Nucleus accumbens (tissue), 56 donors: ENCODE measurements at places on chromosomes 5 and 9.

DNA sequence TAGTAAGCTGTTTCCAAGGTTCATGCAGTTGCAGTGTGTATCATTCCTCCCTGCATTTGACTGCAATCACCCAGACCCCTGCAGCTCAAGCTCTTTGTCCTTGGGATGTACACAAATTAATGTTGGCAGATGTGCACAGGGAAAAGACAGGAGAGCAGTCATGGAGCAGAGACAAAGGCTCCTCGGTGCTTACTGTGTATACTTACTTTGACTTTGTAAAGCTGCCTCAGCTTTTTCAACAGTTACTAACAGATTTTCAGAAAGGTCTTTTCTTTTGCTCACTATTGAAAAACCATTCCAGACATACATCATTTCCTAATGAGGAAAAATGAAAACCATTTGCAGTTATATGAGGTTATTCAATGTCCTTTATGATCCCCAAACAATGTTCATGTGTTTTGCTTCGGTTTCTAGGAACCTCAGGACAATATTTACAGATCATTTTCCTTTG, 124.9 kb downstream of the TTC39B start:
- no peak for DNase-seq

- no peak for DNase-seq
These were observed 1337.2 kb downstream of the PTPRD start for GRCh38 chr9:9275601-9276000.

DNA sequence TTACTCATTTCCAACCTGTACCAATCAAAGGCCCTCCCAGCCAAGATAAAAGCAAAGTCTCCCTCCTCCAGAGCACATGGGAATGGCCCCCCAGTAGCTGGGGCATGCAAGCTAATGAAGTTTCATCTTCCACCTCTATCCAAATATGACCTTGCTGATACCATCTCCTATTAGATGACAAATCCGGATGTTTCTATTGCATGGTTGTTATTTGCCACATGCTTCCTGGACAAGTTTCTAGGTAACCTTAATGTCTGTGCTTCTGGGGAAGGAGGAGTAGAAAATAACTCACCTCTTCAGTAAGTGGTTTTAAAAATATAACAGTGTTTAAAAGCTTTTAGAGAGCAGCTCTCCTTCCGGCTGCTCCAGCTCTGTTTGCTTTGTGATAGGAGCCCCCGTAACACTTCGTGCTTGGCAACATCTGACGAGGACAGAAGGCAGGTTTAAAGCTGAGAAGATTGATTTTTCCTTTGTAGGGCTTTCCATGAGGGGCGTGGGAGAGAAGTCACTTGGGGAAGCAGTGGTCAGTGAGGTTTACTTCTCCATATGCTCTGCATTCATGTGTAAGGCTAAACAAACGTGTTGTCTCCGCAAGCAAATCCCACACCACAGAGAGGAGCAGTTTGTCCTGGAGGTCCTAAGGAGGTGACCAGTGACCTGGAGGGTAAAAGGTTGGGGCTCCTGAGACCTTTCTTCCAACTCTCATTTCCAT, 40.3 kb upstream of the GLRX start:
- DNase-seq, result no peak

DNA sequence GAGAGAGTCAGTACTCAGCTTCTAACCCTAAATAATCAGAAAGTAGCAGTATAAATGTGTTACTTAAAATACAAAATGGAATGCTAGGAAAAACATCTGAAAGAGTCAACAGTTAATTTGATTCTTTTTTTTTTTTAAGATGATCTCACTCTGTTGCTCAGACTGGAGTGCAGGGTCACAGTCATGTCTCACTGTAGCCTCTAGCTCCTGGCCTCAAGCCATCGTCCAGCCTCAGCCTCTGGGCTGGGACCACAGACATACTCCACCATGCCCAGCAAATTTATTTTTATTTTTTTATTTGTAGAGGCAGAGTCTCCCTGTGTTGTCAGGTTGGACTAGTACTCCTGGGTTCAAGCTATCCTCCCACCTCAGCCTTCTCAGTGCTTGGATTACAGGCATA, 424.9 kb downstream of the IRX2 start:
- no peak for DNase-seq

- DNase-seq, result no peak
These were observed 367.5 kb upstream of the PTGER4 start for GRCh38 chr5:40312205-40312604.

GRCh38 chr9:92616655-92617111, 53.2 kb downstream of the IPPK start:
- DNase-seq, result no peak

DNA sequence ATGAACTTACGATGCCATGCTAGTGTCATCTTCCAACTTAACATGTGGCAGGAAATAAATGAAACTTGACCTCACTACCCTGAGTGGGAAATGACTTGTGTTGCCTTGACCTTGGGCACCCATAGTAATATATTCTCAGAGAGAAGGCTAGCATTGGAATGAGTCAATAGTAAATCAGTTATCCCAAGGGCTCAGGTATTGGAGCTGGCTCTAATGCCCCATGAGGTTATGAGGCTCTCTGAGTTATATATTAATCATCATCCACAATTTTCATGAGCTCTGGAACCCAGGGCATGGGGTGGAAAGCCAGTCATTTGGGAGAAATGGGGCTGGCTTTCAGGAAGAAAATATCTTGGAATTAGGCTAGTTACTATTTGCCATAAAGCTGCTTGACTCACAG, 42.4 kb upstream of the SMIM32 start:
- DNase-seq, result no peak

DNA sequence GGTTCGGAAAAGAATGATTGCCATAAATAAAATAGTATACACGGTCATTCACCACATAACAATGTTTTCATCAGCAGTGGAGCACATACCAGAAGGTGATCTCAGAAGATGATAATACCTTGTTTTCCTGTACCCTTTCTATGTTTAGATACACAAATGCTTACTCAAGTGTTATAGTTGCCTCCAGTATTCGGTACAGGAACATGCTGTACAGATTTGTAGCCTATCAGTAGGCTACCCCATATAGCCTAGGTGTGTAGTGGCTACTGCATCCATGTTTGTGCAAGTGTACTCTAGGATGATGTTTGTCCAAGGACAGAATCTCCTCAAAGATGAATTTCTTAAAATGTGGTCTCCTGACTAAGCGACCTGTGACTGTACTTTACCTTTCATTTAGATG, 59.2 kb downstream of the ICE1 start:
- DNase-seq, result no peak

GRCh38 chr5:126914801-126915436, 115.4 kb downstream of the MARCHF3 start:
- no peak for DNase-seq

DNA sequence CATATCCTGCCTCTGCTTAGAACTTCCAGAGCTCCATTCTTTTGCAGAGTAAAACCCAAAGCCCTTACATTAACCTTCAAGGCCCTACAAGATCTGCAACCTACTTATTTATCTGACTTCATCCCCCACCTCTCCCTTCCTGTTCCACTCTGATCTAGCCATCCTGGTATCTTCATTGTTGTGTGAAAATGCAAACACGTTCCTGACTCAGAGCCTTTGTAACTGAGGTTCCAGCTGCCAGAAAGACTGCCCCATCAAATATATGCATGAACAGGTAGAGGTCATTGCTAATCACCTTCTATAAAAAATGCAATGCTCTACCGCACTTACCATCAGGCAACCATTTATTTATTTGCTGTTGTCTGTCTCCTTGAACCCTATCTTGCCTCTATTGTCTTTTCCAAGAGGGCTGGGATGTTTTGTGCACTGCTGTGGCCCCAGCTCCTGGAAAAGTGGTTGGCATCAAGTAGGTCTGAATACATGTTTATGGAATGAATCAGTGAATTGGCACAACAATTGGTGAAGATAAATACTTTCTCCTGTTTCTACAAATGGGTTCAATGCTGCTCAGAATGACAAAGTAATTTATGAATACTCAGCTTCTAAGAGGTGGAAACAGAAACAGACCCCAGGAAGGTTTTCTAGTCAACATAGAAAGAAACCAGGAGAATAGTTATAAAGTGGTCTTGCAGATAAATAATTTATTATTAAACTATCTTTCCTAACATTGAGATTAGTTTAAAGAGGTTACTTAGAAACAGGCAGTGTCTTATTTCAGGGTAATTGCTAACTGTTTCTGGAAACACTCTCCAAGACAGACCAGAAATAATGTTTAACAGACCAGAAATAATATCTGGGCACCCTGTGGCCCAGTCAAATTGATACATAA, 230.6 kb upstream of the CD180 start:
- no peak for DNase-seq

DNA sequence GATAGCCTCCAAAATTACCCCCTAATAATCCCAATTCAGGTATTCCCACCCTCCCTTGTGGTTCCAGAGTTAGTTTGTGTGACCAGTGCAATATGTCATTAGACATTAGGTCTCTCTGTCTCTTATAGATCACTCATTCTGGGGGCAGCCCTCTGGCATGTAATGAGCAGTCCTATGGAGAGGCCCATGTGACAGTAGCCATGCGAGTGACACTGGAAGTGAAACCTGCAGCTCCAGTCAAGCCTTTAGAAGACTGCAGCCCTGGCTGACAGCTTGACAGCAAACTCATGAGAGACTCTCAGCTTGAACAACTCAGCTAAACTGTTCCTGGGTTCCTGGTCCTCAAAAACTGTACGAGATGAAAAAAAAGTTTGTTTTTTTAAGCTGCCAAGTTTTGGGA, 54.0 kb upstream of the HSPB3 start:
- no peak for DNase-seq

GRCh38 chr5:151254556-151254955, 1.6 kb downstream of the GM2A start:
- no peak for DNase-seq

DNA sequence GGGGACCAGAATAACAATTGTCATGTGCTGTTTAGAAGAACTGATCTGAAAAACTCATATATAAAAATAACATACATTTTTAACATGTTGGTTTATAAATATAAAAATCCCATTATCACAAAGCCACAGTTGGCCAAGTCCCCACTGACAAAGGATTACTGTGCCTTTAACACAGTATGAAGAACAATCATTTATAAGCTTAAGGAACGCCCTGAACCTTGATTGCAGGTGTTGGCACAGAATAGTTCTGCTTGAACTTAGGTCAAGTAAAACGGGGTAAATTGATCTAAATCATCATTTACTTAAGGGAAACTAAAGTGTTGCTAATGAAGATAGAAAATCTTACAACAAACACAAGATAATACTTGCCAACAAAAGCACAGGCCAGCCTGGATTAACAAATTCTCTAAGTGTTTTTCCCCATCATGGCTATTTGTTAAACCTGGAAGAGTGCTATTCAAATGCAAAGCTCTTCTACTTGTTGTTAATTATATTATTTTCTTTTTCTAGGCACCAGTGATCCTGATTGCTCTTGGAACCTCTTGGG, 46.1 kb downstream of the ASTN2 start:
- DNase-seq, result no peak

- DNase-seq, result no peak
These were observed 210.6 kb downstream of the MAPKAP1 start for GRCh38 chr9:125496313-125496834.

DNA sequence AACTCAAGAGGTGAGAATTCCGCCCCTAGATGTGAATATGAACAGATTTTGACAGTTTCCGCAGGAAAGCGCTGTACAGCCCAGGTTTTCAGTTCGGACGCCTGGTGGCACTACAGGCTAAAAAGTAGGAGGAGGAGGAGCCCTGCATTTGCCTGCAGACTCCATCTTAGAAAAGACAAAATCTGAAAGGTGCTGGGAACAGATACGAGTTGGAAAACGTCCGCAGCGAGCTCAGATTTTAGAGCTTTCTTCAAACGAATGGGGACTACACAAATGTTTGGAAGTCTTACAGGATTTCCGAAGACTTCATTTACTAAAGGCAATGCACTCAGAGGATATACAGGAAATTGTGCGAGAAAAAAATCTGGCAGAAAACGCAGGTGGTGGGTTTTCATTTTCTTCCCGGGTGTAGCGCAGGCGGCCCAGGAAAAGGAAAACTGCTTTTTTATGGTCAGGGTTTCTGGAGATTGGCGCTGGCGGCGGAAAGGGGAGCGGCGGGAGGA, 9.9 kb upstream of the PCDHB2 start:
- peak; percentile 22 for DNase-seq

- no peak for DNase-seq
These were observed 40.2 kb downstream of the RASA1 start for GRCh38 chr5:87307796-87308423.

DNA sequence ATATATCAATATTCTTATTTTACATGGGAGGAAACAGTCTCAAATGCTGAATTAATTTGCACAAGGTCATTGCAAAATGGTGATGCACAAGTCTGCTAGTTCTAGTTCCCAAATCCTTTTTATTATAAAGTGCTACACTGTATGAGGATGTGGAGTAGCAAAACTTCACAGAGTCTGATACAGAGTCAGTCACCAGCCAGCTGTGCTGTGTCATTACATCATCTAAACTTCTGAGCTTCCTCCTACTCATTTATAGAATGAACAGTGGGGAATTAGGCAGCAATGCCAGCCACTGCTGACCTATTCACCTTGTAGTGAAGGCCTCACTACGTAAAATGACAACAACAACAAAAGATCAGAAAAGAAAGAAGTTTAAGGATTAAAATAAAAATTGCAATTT, 357.8 kb downstream of the TMEM167A start:
- no peak for DNase-seq

DNA sequence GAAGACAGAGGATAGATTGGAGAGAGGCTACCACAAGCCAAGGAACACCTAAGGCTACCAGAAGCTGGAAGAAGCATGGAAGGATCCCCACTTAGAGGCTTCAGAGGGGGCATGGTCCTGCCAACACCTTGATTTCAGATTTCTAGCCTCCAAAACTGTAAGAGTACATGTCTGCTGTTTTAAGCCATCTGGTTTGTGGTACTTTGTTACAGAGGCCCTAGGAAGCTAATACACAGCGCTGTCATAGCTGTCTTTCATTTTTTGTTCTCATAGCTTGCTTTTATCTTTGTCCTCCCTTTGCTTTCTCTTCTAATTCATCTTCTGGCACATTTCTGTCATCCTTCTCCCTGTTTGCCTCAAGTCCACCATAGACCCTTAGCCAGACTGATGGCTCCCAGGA, 104.5 kb downstream of the ATP10B start:
- DNase-seq, result no peak

- no peak for DNase-seq
These were observed 293.9 kb upstream of the IRX4 start for GRCh38 chr5:2176581-2176980.

GRCh38 chr9:88164850-88165249, 26.6 kb upstream of the SPATA31C2 start:
- DNase-seq, result no peak

- DNase-seq, result no peak
These were observed 28.4 kb downstream of the ACOT12 start for GRCh38 chr5:81365541-81365940.

- no peak for DNase-seq
These were observed 234.6 kb upstream of the ADRA1B start for GRCh38 chr5:159681661-159682060.

GRCh38 chr9:72292256-72292682, 72.7 kb downstream of the ZFAND5 start:
- no peak for DNase-seq

GRCh38 chr5:172493906-172494305, 39.6 kb upstream of the SH3PXD2B start:
- DNase-seq, result no peak
